ENCODE measurements at places on chromosomes 16 and 17. TPM values are rescaled to one million over a fixed set of nuclear protein-coding genes. Genes with fewer than 3 reads are reported as not detected.

DNA sequence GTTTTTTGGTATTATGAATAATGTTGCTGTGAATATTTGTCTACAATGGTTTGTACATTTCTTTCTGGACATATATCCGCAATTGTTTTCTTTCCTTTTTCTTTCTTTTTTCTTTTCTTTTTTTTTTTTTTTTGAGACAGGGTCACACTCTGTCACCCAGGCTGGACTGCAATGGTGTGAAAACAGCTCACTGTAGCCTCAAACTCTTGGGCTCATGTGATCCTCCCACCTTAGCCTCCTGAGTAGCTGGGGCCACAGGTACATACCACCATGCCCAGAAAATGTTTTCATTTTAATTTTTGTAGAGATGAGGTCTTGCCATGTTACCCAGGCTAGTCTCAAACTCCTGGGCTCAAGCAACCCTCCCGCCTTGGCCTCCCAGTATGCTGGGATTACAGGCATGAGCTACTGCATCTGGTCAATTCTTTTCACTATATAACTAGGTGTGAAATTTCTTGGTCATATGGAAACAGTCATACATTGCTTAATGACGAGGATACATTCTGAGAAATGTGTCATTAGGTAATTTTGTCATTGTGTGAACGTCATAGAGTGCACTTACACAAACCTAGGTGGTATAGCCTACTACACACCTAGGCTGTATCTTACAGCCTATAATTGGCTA lies 15.2 kb downstream of the IL21R start:
- DNase-seq, result no peak

Gene CWC25
- total RNA-seq, result 10.6 TPM

DNA sequence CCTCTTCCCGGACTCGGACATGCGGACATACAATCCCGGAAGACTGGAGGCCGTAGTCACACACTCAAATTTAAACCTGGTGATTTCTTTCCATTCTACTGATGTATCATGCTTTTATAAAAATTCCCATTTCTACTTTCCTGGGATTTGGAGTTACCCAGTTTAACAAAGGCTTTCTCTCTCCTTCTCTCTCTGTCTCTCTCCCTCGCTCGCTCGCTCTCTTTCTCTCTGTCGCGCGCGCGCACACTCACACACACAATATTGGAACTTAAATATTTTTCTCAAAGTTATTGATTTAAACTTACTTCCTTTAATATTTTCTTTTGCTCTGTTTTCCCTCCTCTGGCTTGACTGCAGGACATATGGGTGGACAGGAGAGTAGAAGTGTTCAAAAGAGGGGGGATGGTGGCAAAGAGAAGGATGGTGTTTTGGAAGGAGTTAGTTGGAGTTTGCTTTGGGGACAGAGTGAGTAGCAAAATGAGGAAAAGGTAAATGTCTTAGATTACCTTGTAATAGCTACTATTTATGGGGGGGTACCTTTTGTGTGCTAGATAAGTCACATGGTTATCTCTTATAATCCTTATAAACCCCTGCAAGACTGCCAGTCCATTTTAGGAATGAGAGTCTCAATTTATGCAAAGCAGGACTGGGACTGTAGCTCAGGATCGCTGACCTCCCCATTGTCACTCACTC lies 878 bp upstream of the TRIM25 start:
- no peak for DNase-seq

- DNase-seq, result no peak
Measured at GRCh38 chr16:3836641-3837040, 43.9 kb downstream of the CREBBP start.

DNA sequence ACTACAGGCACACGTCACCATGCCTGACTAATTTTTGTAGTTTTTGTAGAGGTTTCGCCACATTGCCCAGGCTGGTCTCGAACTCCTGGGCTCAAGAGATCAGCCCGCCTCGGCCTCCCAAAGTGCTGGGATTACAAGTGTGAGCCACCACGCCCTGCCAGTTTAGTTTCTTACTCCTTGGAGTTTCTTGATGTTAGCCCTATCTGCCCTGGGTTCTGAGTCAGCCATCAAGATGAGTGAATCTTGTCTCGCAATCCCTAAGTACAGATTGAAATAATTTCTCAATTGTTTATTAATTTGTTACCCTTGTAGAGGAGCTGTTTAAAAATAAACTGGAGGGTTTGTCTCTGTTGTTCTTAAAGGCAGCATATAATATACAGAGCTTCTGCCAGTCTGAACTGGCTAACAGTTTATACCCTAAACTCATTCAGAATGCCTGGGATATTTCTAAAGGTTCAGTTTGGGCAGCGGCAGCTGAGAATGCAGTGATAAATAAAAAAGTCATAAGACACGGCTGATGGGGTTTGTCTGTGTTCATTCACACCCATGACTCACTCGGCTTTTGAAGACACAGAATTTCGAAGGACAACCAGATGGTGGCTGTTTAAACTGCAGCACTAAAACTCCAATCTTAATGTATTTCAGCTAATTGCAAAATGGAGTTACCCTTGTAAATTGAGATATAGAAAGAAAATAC lies 39.6 kb downstream of the GPRC5B start:
- no peak for DNase-seq

DNA sequence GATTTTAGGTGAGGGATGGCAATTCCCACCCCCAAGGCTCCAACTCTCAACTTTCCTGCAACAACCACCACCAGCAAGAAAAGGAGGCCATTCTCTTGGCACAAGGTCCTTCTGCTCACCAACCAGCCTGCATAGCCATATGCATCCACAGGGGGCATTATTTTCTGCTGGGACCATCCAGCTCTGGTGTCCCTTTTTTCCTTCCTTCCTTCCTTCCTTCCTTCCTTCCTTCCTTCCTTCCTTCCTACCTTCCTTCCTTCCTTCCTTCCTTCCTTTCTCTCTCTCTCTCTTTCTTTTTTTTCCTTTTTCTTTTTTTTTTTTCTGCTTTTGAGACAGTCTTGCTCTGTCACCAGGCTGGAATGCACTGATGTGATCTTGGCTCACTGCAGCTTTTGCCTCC lies 21.1 kb upstream of the COX10 start:
- no peak for DNase-seq

DNA sequence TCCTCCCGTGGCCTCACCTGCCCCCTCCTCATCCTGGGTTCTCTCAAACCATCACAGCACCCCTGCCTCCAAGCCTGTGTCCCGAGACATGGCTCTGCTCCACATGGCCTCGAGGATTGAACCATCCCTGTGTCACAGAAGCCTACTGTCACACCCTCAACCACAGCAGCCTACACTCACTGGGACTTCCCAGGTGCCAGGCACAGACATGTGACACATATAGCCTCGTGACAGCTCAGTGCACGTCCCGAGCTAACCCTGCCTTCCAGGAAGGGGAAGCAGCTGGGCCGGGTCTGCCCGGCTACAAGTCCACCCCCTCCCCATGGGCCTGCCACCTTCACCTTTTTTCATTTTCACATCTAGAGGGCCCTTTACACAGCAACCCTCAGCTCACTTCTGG lies 238.3 kb downstream of the CPPED1 start:
- DNase-seq, result no peak

DNA sequence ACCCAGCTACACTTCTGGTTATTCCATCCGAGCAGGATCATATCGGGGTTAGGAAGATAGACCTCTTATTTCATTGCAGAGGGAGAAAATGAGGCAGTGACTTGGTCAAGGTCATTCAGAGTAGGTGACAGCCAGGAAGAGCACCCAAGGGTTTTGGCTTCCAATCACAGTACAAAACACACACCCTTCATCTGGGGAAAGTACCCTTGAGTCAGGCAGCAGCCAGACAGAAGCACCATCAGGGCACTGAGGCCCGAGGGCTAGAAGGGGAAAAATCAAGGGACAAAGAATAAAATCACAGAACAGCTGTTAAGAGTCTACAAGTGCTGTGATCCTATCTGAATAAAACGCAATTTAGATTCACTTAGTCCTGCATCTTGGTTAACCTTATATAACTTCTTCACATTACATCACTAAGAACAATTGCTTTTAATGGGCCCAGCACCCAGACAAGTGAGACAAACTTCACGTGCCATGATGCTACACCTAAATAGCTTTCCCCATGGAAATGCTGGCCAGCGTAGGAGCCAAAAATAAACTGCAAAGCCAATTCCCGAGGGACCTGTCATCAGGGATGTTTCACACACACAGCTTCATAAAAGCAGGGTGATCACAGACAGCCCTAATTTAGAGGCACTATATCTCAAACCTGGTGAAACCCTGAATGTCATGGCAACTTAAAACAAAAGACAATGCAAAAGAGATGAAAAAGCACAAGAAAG lies 4.9 kb downstream of the UBE2O start:
- DNase-seq, result no peak

Gene STX4
- total RNA-seq, result 51.3 TPM

GRCh38 chr16:4783951-4784336 lies 4.2 kb downstream of the SEPTIN12 start:
- no peak for DNase-seq

Gene GPR139
- total RNA-seq, result not detected

Gene KCNG4
- not detected for total RNA-seq

GRCh38 chr16:66858740-66859396 lies 14.7 kb downstream of the CA7 start:
- DNase-seq, result peak; percentile 86

Gene WSB1
- total RNA-seq, result 130 TPM

DNA sequence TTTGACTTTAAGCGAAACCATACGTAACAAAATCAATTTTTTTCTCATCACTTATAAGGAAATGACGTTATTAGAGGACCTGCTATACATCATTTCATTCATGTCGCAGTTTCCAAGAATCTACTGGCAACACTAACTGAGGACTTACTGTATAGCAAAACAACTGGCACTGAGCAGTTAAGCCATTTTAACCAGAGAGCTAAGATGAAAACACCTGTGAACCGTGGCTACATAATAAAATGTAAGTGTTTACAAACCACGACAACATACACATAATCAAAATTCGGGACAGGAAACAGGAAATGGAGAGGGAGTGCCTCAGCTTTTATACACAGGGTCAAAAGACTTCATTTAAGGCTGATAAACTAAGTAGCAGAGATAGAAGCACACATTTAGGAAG lies 29.5 kb downstream of the METTL16 start:
- no peak for DNase-seq

DNA sequence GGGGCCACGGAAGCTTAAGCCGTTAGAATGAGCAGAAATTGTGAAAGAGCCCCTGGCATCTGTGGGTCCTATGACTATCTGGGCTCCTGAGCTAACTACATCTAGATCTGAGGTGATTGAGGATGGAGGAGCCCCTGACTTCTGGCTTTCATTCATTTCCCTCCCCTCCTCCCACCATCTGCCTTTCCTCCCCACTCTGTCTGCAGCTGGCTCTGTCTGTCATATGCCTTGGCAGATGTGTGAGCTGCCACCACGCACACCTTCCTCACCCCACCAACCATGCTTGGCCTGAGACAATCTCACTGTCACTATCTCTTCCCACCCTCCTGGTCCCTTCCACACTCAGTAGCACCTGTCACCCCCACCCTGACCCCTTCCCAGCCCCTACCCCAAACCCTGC lies 5.1 kb downstream of the CD300E start:
- no peak for DNase-seq

Gene CNTNAP4
- not detected for total RNA-seq

- DNase-seq, result no peak
Measured at GRCh38 chr16:81442220-81442915, 2.2 kb upstream of the CMIP start.

Gene WFIKKN1
- 0.23 TPM for total RNA-seq

Gene SLC38A8
- not detected for total RNA-seq

GRCh38 chr16:53219371-53219770 lies 164.6 kb downstream of the CHD9 start:
- no peak for DNase-seq

- no peak for DNase-seq
Measured at GRCh38 chr16:72206299-72206698, 34.3 kb upstream of the PMFBP1 start.
